Progenitor cell of endocrine pancreas (in vitro differentiated cells): ENCODE measurements at places on chromosomes 7 and 10.

GRCh38 chr7:72334066-72334465 is 78.1 kb downstream of the CALN1 start:
- DNase-seq, result no peak

DNA sequence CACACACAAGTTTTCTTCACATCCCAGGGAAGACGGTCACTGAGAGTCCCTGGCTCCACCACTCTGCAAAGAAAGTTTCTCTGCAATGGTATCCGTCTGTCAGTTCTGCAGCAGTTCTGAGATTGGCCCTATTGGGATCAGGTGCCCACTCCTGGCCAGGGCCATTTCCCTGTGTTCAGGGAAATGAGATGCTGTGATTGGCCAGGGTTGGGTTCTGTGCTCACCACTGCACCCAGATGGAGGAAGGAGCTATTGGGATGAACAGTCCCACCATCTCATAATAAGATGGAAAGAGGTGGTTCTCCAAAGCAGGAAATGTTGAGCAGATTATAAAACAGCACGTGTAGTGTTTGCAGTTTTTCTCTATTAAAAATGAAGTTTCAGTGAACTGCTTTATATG is 13.3 kb upstream of the PIP4K2A start:
- no peak for DNase-seq

- no peak for DNase-seq
These were observed 119.4 kb downstream of the ZFAND4 start for GRCh38 chr10:45553155-45553554.

DNA sequence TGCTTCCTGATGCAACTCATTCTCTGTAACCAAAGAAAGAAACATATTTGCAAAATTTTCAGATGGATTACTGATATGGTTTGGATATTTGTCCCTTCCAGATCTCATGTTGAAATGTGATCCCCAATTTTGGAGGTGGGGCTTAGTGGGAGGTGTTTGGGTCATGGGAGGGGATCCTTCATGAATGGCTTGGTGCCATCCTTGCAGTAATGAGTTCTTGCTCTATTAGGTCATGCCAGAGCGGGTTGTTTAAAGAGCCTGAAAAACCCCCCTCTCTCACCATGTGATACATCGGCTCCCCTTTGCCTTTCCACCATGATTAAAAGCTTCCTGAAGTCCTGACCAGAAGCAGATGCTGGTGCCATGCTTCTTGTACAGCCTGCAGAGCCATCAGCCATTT is 43.8 kb upstream of the PRKG1 start:
- DNase-seq, result no peak

- DNase-seq, result no peak
These were observed 73.9 kb upstream of the NMT2 start for GRCh38 chr10:15242261-15242840.

DNA sequence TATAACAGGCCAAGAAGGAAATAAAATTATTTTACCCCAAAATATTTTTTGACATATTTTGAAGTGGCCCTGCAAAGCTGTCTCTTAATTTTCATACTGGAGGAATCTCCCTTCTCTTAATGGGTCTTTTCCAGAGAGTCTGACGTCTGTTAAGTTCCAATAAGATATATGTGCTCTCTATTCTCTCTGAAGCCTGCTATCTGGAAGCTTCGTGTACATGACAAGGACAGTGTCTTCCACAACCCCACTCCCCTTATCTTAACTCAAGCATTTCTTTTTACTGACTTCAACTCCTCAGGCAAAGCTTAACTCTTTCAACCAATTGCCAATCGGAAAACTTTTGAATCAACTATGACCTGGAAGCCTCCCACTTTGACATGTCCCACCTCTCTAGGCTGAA is 29.2 kb upstream of the IL15RA start:
- DNase-seq, result no peak

- DNase-seq, result no peak
These were observed 337.7 kb upstream of the AOAH start for GRCh38 chr7:37061849-37062559.

DNA sequence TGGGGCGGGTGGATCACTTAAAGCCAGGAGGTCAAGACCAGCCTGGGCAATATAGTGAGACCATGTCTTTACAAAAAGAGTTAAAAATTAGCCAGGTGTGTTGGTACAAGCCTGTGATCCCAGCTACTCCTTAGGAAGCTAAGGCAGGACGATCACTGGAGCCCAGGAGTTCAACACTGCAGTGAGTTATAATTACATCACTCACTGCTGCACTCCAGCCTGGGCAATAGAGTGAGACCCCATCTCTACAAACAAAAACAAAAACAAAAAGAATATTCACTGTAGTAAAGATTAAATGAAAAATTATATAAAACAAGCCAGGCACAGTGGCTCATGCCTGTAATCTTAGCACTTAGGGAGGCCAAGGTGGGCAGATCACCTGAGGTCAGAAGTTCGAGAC is 1047.6 kb upstream of the AUTS2 start:
- DNase-seq, result no peak

DNA sequence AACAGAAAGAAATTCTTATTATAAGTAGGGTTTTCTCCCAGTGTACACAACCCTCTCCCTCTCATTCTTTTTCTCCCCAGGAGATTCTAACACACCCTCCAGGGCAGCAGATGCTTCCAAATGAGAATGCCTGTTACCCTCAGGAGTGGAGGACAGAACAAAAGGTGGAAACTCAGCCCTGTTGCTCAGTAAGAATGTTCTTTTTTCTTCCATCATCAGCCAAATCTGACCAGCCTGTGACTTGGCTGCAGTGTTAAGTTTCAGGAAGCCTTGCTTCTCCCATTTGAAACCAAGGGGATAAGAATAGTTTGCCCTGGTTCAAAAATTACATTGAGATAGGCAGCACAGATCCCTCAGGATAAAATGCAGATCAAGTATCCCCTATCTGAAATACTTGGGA is 77.5 kb upstream of the EEPD1 start:
- DNase-seq, result no peak

- no peak for DNase-seq
These were observed 16.1 kb downstream of the MYOF start for GRCh38 chr10:93465806-93466675.

GRCh38 chr7:311131-311680 is 21.2 kb downstream of the FOXL3 start:
- DNase-seq, result no peak

DNA sequence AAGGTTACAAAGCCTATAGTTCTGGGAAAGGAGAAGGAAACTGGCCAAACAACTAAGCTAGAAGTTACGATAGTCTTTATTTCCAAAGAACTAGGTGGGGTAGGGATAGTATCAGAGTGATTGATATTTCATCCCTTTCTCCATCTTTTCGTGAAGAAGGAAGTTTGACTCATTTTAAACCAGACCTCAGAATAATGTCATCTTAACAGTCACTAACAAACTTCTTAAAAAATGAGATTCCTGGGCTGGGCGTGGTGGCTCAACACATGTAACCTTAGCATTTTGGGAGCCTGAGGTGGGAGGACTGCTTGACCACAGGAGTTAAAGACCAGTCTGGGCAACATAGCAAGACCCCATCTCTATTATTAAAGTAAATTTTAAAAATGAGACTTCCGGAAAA is 69.4 kb downstream of the ARL4A start:
- no peak for DNase-seq

GRCh38 chr10:3400348-3400747 is 227.8 kb upstream of the PITRM1 start:
- no peak for DNase-seq

DNA sequence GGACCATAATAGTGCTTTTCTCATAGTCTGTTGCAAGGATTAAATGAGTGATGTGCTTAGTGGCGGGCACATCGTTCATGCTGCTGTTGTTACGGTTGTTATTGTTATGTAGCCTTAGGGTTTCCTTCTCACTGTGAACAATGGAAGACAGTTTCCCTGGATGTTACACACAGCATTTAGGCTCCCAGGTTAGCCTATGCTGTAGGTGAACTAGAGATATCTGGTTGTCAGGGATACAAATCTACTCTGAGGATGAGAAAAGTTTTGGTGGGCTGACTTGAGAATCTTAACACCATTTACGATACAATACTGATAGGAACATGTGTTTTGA is 14.7 kb downstream of the SH3PXD2A start:
- DNase-seq, result no peak

DNA sequence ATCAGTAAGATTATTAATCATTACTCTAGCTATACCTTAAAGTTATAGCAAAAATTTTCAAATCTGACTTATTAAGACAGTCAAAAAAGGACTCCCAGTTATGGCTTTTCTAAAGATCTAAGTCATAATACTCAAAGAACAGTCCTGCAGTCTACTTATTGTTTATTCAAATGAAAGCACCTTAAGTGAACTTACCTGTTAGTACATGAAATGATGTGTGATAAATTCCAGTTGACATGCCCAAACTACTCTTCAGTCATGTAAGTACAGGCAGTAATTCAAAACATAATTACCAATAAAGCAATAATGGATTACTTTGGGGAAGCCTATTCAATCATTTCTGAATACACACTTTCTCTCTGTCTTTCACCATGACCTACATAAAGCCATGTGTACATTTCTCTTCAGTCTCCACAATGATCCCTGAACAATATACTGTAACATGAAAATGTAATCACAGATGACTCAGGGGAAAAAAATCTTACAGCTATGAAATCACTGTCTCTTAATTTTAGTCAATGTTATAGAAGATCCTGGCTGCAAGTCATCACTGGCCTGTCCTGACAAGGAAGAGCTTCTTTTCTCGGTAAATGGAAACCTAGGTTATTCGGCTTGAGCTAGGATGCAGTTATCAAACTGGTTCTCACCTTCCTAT is 420.7 kb upstream of the LRRTM3 start:
- DNase-seq, result no peak

DNA sequence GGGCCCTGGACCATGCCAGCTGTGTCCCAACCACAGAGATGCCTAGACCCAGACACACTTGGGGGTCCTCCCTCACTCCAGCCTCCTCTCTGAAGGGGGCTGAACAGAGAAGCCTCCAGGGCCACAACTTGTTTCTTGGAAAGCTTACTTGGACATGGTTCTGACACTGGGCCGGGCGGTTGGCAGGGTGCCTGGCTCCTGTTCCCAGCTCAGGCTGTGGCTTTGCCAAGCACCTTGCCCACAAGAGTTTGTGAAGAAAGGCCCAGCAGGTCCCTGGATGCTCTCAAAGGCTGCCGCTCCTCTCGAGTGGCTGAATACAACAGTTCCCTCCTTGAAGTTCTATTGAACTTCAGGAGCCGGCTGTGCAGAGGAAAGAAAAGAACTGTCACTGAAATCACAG is 181.6 kb downstream of the PTPN20 start:
- DNase-seq, result no peak

DNA sequence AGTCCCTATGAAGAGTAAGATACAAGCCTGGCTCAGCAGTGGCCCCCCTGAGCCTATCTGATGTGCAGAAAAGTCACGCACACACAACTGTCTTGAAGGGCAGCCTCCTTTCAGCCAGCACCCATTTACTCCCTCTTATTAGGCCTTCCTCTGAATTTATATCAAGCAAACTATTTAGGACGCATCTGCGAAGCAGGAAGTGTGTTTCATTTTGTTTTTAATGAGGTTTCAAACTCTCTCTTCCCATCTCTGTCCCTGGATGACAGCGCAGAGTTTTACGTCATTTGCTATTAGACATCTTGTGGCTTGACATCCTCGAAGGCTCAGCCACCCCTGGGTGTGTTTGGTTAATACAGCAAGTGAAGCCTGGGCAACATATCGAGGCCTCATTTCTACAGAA is 79.5 kb downstream of the CUX1 start:
- no peak for DNase-seq

DNA sequence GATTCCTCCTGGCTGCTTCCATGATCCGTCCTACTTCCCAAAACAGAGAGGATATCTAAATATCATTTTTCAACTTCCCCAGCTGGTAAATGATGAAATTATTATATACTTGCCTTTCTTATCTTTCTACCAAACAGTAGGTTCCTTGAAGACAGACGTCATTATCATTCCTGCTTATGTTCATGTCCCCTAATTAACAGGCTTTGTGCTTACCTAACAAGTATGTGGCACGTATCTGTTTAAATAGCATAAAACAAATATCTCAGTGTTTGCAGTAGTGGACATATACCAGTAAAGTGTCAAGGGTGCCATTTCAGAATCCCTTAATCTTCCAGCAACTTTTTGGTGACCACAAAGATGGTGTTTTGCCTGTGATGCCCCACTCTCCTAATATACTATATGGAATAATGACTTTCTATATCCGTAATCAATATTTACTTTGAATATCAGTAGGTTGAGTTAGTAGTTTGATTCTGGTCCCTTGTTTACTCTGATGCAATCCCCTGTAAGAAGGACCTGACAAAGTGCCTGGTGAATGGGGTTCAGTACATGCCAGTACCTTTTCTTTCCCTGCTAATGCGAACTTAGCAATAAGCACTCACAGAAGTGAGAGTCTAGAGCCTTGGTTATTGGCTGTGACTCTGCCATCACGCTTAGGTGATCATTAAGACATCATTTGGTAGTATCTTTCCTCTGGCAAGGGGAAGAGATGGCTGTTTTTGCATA is 124.4 kb downstream of the ITIH5 start:
- DNase-seq, result no peak
